ENCODE measurements at places on chromosomes 2 and 18. TPM values are rescaled to one million over a fixed set of nuclear protein-coding genes. Genes with fewer than 3 reads are reported as not detected.

The LGALSL gene
- 12.1 TPM for total RNA-seq

- no peak for DNase-seq
These were observed 499.4 kb downstream of the GALR1 start for GRCh38 chr18:77749089-77749488.

DNA sequence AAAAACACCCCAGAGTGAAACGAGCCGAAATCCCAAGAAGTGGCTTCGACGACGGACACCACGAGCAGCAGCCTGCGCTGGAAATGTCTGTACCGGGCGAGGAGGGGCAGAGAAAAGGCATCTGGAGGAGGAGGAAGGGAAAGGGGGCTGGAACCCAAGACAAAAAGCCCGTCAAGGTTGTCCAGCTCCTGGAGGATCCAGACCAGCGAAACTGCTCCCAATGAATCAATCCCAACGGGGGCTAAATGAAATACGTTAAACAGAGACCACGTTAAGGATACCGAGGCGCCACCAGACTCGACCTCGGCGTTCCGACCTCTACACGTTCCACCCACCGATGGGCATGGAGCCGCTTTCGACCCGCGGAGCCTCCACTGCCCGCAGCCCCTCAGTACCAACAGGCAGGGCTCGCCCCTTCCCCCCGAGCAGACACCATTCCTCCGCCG, 400 bp downstream of the CCDC88A start:
- DNase-seq, result peak; percentile 21

GRCh38 chr2:27965841-27966240, 75.3 kb downstream of the BABAM2 start:
- no peak for DNase-seq

The NYAP2 gene
- 2.0 TPM for total RNA-seq
